Frontal cortex (tissue), 4 donors: ENCODE measurements at places on chromosomes 5 and 9.
A peak's percentile ranks its signal among the peaks of the same experiment; 100 is the strongest.

DNA sequence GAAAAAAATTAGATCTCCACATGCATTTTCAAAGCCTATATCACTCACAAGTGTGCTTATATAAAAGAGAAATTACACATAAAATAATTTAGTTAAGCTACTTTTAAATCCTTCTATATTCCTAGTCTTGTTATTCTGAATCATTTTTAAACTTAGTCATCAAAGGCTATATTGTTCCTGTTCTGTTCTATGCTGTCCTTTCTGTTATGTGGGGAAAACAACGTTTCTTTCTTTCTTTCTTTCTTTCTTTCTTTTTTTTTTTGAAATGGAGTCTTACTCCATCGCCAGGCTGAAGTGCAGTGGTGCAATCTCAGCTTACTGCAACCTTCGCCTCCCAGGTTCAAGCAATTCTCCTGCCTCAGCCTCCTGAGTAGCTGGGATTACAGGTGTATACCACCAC is 389.2 kb upstream of the FTMT start:
- no peak for DNase-seq

DNA sequence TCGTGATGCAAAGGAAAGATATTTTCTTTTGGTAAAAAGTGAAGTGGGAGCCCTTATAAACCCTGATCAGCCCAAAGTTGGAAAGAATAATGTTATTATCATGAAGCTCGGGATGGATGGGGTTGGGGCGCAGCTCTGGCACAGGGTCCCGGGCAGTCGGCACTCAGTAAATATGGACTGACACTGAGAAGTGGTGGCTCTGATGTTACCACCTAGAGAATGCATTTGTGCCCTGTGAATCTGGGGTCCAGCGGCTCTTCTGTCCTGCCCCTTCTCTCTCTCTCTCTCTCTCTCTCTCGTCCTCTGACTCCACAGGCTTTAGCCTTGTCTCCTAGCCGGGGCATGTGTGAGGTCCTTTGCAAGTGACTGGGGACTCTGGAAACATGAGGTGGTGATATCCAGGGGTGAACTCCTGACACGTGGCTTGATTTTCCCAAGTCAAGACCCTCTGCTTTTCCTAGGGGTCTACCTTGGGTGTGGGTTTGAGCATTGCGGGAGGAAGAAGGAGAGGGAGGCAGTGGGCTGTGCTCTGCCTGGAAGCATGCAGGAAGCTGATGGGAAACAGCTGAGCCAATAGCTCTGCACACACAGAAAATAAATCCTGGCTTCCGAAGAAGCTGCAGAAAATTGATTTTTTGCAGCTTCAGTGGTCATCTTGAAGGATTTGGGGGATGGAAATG is 162.7 kb downstream of the MACROH2A1 start:
- no peak for DNase-seq

DNA sequence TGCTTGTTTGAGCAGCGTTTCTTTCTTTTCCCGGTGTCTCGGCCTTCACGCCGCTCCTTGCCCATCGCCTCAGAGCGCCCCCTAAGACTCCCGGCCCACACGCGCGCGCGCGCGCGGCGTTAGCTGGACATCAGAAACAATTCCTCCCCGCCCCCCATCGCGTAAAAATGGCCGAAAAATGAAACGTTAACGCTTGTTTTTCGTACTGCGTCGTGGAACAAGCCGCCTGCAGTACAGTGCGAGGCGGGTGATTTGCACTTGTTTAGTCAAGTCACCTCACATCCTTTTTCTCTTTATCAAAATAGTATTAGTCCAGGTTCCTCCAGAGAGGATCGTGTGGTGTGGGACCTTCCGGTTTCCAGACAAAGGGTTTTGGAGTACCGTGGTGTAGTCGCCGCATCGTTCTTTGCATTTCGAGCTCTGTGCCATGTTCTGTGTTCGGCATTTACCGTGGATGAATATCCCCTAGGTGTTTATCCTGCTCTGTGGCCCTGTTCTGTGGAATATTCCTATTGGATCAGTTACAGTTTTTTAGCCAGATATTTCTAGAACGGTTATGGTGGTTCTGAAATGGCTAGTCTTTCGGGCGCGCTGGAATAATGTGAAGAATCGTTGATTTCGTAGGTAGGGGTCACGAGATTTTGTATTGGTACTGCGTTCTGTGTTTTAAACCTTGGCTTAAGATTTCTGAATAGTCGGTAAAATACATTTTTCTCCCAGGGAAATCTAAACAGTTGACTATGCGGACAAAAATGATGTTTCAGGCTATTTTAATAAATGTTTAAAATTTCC is 1.0 kb downstream of the MATR3 start:
- DNase-seq: peak; percentile 44

- peak; percentile 47 for DNase-seq
These were observed 30.9 kb downstream of the GRAMD2B start for GRCh38 chr5:126454081-126454480.

GRCh38 chr9:136902259-136902821 is 16.0 kb downstream of the TRAF2 start:
- DNase-seq: peak; percentile 57

DNA sequence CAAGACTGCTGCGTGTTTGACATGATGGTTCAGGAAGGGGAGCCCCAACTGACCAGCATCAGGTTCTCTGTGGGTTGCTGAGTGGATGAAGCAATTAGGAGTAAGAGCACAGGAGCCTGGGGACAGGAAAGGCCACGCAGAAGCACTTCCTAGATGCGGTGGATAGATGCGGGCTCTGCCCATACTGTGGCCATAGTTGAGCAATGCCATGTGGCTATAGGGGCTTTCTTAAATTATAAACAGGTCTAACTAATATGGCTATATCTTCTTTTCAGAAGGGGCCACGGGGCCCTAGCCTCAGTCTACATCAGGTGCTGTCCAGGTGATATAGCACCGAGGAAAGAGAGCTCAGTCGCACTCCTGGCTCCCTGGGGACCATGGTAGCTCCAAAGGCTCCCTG is 198.6 kb downstream of the GADD45G start:
- DNase-seq: no peak

DNA sequence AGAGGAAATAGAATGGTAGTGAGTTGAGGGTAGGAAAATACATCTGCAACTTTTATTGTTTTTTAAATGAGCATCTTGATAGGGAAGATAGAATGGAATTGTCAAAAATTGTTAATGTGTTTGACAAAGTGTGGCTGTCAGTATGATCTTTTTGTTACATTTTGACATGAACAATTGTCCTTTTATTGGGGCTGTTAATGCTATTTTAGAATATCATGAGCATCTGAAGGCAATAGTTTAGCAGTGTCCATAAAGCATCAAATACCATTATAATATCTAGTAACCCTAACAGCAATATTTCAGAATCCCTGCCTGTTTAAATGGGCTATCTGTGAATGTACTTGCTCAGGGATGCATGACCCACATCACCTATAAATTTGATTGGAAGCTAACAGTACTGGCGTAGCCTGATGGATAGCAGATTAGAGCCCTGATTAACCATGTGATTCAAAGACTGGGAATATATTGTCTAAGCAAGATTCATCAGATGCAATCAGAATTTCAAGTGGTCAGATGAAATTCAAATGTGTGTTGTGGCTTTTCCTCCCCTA is 37.8 kb downstream of the TLE4 start:
- no peak for DNase-seq

- no peak for DNase-seq
These were observed 1.6 kb downstream of the CCL19 start for GRCh38 chr9:34689512-34689911.

DNA sequence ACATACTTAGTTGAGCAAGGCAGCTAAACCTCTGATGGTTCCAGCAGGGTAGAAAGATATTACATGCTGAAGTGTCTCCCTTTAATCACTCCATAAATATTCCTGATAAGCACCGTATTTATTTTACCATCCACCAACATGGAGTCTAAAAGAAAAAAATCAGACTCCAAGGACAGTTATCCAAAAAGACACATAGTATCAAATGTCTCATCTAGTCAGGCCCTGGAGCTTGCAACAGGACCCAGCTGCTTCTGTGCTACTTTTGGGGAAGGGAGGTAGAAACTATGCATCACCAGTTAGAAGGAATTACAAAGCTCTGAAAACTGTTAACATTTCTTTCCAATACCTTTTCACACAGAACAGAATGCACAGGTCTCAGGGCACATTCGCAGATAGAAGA is 88.1 kb downstream of the S1PR3 start:
- no peak for DNase-seq

- DNase-seq: no peak
These were observed 50.7 kb upstream of the NR5A1 start for GRCh38 chr9:124557895-124558294.

- no peak for DNase-seq
These were observed 157.8 kb upstream of the RASEF start for GRCh38 chr9:83220730-83221129.
